Breast epithelium (tissue), 4 donors: ENCODE measurements at places on chromosomes 3 and 15. TPM values are rescaled to one million over a fixed set of nuclear protein-coding genes. Genes with fewer than 3 reads are reported as not detected.

DNA sequence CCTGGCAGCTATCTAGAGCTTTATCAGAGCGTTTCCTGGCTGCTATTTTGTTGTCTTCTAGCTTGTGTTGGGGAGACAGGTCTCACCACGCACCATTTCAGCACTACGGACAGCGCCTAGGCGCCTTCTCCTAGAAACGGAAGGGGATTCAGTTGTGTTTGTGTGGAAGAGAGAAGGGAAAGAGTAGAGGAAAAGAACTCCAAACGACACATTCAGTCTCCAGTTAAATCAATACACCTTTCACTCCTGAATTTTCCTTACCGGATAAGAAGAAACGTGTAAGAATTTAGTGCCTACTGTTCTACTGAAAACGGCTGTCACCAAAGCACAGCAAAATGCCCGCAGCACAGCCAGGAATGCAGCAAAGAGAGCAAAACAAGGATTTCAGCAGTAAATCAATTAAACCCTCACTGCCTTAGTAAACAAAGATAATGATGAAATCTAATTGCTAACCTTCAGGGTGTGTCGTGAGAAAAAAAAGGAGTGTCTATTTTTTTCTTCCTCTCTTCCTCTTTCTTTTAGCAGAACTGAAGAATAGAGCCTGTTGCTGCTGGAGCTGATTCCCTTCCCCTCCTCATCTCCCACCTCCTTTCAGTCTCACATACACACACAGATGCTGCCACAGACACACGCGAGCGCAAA is 412 bp upstream of the CTXN2 start:
- DNase-seq, result no peak

- DNase-seq, result no peak
These were observed 14.5 kb upstream of the ISLR start for GRCh38 chr15:74158855-74159650.

GRCh38 chr3:20280257-20280656 is 94.3 kb upstream of the SGO1 start:
- DNase-seq, result no peak

CNTN3 gene
- 3.6 TPM for total RNA-seq

SPESP1 gene
- total RNA-seq, result 7.9 TPM

- DNase-seq, result no peak
These were observed 44.3 kb upstream of the SLC24A5 start for GRCh38 chr15:48076454-48076853.

PHLDB2 gene
- total RNA-seq, result 53.1 TPM

GRCh38 chr15:31480356-31481025 is 153.9 kb downstream of the KLF13 start:
- no peak for DNase-seq

GRCh38 chr15:84865074-84865569 is 19.3 kb upstream of the SLC28A1 start:
- no peak for DNase-seq

GRCh38 chr3:141432904-141433303 is 53.9 kb upstream of the RASA2 start:
- DNase-seq, result no peak

GRCh38 chr3:126985132-126985985 is 2.4 kb downstream of the PLXNA1 start:
- no peak for DNase-seq

DNA sequence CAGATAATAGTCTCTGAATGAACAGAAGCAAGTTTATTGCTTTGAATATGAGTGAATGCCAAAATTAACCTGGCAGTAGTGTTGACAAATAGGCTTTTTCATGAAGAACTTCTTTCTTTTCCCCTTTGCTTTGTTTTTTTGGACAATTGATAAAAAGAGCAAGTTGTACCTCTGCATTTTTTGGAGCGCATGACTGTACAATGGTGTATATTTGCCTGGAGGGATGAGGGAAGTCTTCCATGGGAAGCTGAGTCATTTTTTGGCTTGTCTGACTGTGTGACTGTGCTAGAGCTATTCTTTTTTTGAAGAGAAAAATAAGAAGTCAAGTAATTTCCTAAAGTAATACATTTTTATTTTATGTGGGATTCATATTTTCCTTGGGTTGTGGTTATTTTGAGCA is 186.9 kb downstream of the KLHL25 start:
- no peak for DNase-seq

P2RY13 gene
- 6.9 TPM for total RNA-seq
